Fibroblast of skin of right quadriceps (primary cell): ENCODE measurements at places on chromosomes 1 and 21.

- DNase-seq = no peak
Observed at GRCh38 chr1:197884173-197884572, 18.3 kb upstream of the C1orf53 start.

DNA sequence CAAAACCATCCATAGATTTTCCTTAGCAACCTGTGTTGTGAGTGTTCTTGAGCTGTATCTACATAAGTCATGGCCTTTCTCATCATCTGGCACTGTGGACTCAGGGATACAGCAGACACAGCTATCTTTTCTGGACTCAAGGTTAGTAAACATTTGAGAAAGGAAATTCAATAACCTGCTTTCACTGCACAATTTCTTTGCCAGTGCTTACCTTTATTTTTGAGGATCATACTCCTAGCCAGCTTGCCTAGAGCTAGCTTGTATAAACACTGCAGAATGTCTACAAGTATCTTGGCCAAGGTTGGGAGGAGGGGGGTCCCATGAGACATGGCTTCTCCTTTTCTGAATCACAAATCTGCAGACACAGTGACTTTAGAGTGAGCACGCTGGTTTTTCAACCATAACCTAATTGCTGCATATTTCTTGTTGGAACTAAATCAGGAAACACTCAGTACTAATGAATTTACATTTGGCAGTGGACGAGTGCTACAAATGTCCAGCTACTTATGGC lies 27.2 kb downstream of the ADAMTS5 start:
- DNase-seq = peak; percentile 88

DNA sequence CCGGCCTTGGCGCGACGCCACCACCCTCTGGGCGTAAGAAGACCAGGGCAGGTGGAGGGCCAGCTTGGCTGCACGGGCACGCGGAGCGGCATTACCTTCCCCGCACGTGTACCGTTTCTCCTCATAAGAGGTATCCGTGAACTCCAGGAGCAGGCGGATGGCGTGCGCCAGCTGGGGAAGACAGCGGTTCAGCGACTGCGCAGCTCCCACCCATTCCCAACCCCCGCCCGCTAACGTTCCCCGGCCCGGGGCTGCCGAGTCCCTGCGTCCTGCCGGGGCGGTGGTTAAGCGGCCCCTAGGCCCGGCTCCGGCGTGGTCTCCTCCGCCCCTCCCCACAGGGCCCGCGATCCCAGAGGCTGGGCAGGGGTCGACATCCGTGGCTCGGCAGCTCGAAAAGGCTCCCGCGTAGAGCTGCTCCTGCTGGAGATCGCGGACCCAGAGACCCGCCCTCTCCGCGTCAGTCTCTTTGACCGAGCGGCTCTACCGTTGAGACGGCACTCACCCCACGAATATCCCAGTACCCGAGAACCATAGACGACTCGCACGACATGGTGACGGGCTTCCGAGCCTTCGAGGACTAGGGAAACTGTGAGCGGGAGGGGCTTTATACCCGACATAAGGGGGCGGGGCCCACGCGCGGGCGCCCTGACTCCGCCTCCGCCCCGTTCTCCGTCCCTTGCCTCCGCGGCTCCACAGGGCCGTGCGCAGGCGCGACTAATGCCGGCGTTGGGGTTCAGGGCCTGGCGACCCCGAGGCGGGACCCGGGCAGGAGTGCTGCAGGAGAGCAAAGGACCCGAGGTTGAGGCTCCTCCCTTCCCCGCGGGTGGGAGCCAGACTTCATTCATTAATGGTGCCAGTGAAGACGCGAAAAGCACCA lies 862 bp downstream of the GSTM3 start:
- peak; percentile 73 for DNase-seq

DNA sequence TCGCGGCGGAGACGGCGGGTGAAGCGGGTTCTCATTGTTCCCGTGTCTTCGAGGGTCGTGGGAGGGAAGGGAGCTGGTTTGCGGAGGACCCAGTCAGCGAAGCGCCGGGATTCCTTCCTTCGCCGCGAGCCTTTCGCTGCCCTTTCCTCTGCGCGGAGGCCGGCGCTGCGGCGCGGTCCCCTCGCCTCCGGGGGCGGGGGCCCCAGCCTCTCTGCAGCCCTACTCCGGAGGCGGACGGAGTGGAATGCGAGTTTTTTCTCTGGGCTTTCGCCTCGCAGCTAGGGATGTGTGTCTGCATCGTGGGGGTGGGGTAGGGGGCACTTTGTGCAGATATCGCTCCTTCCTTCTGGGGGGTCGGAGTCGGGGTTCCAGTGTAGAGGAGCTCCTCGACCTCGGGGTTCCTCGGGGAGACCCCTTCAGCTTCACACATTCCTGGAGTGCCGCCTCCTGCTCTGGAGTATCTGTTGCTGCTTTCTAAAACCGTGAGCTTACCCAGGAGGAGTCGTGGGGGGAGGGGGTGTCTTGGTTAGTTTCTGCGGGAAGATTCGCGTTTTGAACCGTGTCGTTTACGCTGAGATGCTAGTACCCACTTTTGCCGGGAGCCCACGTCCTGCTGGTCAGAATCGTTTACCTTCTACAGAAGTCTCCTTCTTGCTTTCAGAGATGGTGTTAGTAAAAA lies 595 bp downstream of the RNF2 start:
- DNase-seq = peak; percentile 28

GRCh38 chr1:229942501-229942900 lies 124.5 kb upstream of the GALNT2 start:
- DNase-seq = no peak

GRCh38 chr1:210376836-210377372 lies 48.2 kb downstream of the HHAT start:
- DNase-seq = peak; percentile 74

- no peak for DNase-seq
Observed at GRCh38 chr1:193533853-193534252, 347.4 kb upstream of the B3GALT2 start.

DNA sequence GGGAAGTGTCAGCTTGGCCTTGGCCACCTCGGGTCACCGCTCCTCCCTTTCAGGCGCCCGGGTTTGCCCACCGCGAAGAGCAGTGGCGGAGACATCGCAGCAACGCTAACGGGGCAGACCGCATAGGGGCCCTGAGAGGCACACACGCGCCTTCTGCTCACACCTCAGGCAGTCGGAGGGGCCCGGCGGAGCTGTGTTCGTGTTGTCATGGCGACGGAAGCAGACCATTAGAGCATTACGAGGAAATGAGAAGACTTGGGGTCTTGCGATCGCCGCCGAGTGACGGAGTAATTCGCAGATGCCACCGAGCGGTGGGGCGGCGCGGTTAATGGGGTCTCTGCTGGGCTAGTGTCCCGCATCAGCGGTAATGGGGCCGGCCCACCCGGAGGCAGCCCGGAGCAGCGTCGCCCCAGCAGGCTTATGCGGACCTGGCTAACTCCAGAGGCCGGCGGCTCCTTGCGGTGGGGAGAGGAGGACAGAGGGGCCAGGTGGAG lies 144.1 kb downstream of the TNR start:
- no peak for DNase-seq

GRCh38 chr1:230490436-230490835 lies 64.3 kb upstream of the PGBD5 start:
- DNase-seq = no peak

DNA sequence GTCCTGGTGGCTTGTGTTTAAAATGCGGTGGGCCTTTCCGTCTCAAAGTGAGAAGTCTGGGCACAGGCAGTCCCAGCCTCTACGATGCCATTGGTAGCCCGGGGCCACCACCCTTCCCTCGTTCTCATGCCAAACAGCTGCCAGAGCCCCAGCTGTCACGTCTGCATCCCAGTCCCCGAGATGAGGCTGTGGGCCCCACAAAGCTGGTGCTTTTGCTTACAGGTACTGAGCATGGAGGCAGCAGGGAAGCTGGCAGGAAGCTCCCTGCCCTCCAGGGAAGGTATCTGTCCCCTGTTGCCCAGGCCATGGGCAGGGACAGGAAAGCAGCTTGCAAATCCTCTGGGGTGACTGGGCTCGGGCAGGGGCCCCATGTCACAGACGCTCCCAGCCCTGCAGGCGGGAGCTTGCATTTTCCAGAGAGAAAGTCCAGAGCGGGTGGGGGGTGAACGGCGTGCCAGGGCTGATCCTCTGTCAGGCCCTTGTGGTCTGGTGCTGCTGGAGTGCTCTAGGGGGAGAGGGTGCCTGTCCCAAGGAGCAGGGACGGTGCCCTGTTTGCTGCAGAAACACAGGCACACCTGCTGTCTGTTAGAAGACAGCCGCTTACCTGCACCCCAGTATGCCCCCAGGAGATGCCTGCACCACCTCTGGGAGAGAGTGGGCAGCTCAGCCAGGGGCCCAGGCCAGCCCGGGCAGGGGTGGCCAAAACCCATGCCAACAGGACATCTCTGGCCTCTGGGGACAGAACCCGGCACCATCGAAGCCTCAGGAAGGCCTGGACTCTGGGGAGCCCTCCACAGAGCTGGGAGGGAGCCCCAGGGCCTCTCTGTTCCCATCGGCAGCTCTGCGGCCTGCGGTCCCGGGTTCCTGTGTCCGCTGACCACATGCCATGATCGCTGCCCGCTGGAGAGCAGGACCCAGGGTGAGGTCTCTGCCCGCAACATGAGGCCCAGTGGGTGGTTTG lies 45.9 kb downstream of the SLX9 start:
- no peak for DNase-seq

GRCh38 chr1:4614371-4615137 lies 39.9 kb upstream of the AJAP1 start:
- no peak for DNase-seq

- no peak for DNase-seq
Observed at GRCh38 chr1:65065524-65066418, 82.2 kb upstream of the AK4 start.

GRCh38 chr1:179141592-179142251 lies 59.9 kb downstream of the TOR3A start:
- peak; percentile 78 for DNase-seq

- DNase-seq = no peak
Observed at GRCh38 chr1:201807958-201808632, 20.9 kb upstream of the IPO9 start.

DNA sequence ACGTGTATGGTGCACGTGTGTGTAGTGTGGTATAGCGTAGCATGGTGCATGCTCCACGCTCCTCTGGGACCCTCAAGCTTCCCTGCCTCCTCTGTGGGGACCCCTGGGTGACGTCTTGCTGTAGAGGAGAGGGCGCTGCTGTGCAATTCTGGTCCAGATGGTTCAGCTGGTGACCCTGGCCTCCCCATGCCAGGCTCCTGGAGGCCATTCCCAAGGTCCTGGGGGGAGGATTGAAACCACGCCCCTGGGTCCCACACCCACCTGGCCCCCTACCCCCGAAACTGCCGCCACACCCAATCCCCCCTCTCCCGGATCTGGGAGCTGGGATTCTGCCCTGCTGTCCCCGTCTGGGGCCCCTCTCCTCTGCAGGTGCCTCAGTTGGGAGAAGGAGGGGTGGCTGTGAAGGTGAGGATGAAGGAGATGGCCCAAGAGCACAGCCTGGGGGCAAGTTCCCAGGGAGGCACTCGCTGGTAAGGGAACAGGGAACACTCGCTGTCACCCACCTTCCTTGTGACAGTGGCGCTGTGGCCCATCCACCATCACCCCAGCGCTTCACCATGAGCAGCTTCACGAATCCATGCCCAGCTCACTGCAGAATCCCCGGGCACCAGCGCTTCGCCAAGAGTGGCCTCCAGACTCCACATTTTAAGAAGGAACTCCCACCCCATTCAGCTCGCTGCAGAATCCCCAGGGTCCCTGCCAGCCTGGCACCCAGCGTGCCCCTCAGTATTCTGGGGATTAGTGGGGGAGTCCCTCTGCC lies 38.0 kb downstream of the WDR4 start:
- no peak for DNase-seq

DNA sequence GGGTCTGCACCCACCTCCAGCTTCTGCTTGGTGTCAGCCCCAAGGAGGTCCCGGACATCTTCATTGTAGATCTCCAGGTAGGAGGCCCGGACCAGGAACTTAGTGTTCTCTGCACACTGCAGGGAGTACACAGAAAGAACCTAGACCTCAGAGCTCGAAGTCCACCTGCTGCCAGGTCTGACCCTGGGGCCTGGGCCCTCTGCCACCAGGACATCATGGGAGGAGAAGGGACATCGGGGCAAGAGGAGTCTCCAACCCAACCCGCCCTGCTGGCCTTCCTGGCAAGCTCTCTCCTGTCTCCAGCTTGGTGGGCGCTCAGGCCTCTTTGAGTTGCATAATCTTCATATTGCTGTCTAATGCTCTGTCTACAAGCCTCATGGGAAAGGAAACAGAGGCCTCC lies 4.4 kb downstream of the KIF17 start:
- DNase-seq = no peak
